NCI-H1092 treated with DMSO at 0.1 percent for 48 hours (cell line): ENCODE measurements at places on chromosomes 12 and 14.

GRCh38 chr12:58030566-58031279, 89.4 kb downstream of the ATP23 start:
- no peak for DNase-seq

DNA sequence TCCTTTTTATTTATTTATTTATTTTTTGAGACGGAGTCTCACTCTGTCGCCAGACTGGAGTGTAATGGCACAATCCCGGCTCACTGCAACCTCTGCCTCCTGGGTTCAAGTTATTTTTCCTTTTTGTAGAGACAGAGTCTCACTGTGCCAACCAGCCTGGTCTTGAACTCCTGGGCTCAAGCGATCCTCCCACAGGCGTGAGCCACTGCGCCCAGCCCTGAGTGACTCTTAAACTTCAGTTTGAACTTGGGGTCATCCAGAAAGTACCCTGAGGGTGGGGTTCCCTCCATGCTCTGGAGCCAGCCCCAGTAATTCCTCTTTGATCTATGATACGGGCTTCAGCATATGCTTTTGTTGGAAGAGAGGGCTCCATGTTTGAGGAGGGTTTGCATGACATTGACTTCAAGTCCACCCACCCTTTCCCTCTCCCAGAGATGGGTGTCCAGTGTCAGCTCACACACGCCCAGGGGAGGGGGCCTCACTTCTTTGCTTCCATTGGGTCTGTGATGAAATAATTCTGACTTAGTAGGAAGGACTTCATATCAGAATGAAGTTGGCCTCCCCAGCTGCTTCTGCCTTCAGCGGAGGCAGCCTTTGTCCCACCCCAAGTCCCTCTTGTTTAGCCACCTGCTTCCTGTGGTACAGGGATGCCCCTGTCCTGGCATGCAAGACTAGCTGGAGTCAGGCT, 11.9 kb downstream of the SDS start:
- no peak for DNase-seq

DNA sequence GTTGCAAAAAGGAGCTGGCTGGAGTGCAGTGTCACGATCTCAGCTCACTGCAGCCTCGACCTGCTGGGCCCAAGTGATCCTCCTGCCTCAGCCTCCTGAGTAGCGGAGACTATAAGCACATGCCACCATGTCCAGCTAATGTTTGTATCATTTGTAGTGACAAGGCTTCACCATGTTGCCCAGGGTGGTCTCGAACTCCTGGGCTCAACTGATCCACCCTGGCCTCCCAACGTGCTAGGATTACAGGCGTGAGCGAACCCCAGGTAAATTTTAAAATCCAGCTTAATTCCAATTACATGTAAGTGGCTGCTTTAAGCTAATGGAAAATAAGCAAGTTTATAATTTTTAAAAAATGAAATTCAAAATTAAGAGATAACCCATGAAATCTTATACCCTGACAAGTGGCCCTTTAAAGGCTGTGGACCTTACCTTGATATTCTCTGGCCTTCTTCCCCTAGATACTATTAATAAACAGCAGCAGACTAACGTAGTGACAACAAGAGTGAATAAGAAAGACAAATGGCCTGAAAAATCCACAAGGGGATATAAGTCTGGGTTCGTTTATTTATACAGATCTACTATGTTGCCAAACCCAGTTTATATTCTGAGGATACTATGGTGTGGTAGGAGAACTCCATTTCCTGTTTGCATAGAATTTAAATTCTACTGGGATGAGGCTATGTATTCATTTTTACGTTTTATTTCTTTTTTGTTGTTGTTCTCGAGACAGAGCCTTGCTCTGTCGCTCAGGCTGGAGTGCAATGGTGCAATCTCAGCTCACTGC, 25.6 kb upstream of the SLC2A3 start:
- no peak for DNase-seq

GRCh38 chr14:33650430-33650829, 300.4 kb downstream of the EGLN3 start:
- DNase-seq: no peak

DNA sequence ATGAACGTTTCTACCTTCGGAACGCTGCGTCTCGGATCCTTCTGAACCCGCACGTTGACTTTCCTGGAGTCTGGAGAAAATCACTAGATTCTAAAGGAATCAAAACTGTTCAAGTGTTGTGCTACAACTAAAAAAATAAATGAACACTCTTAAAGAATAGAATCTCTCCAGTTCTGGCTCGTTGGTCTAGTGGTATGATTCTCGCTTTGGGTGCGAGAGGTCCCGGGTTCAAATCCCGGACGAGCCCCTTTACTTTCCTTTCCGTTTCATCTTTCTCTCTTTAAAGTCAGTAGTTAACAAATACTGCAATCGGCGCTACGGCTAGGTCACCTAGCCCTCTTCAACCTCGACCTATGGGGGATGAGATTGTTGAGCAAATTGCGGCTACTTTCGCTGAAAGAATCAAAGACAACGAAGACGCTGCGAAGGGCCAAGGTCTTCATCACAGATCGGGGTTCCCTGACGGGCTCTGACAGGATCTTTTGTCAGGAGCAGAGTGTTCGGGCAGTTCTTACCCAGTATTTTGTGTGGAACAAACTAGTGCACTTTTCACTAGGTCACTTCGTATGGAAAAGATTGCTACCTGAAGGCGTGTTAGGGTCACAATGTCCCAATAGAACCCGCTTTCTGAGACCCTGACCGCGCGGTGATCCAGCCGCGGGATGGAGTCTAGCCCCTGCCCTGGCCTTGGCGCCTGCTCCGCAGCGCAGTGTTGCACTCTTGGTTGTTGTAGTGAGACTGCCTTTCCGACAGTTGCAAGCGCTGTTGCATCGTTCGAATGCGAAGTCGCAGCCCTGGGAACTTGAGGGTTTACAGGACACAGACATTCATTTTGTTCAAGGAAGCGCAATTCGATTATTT, 8.4 kb downstream of the OR6S1 start:
- DNase-seq: no peak

GRCh38 chr12:68953536-68953935, 20.6 kb upstream of the CPM start:
- no peak for DNase-seq

GRCh38 chr12:51369581-51369980, 21.6 kb downstream of the GALNT6 start:
- DNase-seq: no peak

DNA sequence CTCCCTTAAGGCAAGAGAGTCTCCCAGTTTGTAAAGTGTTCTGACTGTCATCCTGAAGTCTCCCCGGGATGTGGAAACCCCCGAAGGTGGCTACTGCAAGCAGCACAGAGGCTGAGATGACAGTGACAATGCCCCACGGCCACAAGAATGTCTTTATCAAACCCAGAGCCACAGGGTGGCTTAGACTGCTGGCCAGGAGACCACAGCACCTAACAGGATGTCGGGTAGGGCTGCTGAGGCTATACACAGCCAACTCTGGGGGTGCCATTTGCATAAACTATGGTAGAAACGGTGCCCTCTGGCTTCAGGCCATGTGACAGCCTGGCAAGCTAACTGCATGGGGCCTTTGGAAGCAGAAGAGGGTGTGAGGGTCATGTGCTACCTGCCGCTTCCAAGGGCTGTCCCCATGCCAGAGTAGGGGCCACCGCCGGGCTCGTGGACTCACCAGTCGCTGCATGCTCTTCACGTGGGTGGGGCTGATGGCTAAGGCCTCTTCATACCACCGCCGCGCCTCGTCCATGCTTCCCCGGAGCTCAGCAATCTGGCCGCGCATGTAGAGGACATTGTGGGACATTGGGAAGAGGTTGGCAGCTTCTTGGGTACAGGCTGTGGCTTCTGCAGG, 180.9 kb downstream of the CALM1 start:
- no peak for DNase-seq

DNA sequence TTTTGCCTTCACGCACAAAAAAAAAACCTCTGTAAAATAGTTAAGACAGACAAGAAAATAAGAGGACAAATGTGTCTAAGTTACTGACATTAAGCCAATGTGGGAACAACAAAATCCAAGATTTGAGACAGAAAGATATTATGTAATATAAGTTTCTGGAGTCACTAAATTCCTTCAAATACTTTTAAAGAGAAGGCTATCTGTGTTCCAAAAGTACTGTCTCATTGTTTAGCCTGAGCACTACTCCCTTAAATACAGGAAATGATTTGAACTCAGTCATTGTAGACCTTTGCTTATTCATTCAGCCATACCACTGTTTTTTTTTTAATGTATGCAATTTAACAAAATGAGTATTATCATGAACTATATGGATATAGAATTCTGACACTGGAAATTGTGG, 82.7 kb upstream of the KITLG start:
- DNase-seq: no peak

GRCh38 chr14:83825843-83826242, 1704.1 kb upstream of the FLRT2 start:
- DNase-seq: no peak

- no peak for DNase-seq
Observed at GRCh38 chr14:20413744-20414082, 412 bp upstream of the TEP1 start.

- DNase-seq: no peak
Observed at GRCh38 chr12:128286970-128287369, 20.0 kb downstream of the TMEM132C start.

DNA sequence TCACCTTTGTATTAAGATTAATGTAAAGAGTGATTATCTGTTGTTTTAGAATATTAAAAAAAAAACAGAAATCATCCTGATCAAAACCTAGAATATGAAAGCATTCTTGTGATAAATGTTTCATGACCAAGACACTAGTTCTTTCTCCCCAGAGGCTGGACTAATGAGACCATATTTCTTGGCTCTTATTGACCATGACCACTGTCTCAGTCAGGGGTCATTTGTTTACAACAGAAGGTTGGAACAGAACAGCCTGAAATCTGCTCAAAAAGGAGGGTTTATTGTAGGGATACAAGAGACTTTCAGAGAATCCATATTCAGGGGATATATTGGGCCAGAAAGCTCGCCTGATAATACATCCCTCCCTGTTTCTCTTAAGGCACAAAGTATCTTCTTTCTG, 87.7 kb downstream of the TMEM30B start:
- DNase-seq: peak; percentile 32

DNA sequence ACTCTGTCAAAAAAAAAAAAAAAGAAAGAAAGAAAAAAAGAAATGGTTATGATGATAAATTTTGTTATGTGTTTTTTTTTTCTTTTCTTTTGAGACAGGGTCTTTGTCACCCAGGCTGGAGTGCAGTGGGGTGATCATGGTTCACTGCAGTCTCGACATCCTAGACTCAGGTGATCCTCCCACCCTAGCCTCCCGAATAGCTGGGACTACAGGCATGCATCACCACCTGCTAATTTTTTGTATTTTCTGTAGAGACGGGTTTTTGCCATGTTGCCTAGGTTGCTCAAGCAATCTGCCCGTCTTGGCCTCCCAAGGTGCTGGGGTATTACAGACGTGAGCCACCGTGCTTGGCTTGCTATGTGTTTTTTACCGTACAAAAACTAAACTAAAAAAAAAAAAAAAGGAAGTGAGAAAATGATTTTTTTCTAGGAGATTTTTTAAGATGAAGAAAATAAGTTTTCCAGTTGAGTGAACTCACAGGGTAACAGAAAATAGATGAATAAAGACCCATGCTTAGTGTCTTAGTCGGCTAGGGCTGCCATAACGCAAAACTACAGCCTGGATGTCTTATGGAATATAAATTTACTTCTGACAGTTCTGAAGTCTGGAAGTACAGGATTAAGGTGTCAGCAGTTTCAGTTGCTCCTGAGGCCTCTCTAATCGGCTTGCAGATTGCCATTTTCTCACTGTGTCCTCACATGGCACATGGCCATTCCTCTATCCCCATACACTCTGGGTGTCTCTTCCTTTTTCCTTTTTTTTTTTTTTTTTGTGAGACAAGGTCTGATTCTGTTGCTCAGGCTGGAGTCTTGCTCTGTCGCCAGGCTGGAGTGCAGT, 13.2 kb upstream of the APOF start:
- DNase-seq: no peak

- no peak for DNase-seq
Observed at GRCh38 chr12:67534681-67535080, 113.9 kb upstream of the DYRK2 start.

- DNase-seq: no peak
Observed at GRCh38 chr14:89454996-89455395, 38.0 kb upstream of the FOXN3 start.

DNA sequence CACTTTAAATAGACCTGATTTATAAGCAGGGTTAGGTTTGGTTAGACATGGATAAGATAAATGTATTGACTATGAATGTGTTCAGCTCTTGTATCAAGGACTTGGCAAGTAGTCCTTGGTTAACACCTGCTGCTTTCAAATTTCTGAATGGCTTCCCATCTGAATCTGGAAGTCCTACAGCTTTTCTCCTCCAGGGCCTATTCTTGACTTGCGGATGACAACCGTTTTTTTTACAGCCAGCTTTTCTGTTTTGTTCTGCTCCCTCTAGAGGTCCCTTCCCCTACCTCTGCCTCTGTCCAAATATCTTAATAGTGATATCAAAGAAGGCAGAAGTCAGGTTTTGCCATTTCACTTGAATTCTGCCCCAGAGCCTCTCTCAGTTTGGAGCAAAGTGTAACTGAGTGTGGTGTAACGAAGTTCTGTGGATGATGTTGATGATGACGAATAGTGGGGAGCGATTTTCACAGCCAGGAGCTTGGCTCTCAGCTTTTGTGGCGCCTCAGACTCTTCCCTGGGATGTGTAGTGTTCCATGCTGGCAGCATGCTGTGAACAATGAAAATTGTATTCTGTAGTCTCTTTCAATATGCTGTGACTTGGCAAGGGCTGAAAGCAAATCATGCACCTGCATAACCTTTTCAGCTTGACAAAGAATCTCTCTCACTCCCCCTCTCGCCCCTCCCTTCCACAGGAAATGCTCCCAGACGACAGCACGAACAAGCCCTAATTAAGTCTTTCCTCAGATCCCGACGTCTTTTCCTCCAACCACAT, 5.0 kb upstream of the SLC4A8 start:
- DNase-seq: peak; percentile 65

DNA sequence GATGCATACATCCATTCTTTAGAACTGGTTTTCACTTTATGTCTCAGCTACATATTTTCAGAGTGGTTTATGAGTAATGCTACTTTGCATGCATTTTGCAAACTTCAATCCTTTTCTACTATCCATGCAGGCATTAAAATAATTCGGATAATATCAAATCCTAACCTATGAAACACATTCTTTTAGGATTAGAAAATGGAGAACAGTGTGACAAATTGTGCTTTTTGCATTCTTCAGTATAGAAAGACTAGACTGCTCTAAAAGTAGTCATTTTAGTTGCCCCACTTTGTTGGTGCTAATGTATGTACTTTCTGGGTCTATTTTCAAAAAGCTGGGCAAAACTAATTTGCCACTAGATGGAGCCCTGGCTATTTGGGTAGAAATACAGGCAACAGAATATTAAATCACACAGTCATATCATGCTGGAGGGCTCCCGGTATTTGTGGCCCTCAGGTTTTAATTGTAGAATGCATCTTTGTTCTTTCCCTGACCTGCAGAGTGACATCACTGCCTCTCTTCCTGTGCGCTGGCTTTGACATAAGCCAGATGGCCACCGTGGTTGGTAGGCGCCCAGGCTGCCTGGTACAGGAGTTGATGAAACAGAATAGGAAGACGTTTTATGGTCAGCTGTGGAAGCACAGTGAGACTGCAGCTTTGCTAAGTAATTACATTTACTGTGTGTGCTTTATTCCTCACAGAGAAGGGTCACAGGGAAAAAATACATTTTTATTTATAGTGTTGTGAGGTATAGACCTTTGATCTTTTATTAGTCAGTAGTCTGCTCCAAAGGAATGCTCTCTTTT, 28.1 kb downstream of the MSRB3 start:
- no peak for DNase-seq
